ENCODE measurements at places on chromosomes 2 and 18. TPM values are rescaled to one million over a fixed set of nuclear protein-coding genes. Genes with fewer than 3 reads are reported as not detected.

Gene ITGAV
- 35.3 TPM for polyA plus RNA-seq

Gene ITGA4
- 4.9 TPM for polyA plus RNA-seq

Gene PTH2R
- polyA plus RNA-seq = 0.05 TPM

Gene TANC1
- polyA plus RNA-seq = 17.0 TPM

Gene CAPN13
- polyA plus RNA-seq = 0.05 TPM

Gene GAD1
- polyA plus RNA-seq = 0.57 TPM

Gene CRYGC
- not detected for polyA plus RNA-seq

Gene ECEL1
- polyA plus RNA-seq = 41.9 TPM

DNA sequence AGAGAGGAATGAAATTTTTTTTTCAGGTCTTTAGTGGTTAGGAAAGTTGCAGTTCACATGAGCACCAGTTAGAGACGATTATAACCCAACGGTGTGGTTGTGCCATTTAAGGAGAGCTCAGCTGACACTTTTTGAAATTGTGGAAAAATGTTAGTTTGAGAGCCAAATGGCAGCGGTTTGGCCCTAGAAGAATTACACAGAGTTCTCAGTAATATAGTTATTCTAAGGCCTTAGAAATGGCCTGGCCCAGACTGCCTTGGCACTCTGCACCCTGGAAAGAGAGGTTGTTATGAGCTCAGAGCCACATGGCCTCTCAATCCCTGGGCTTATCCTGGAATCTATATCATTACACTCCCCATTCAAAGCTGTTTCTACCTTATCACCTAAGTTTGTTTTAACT lies 117.4 kb downstream of the RHBDD1 start:
- no peak for DNase-seq

- DNase-seq = no peak
These were observed 152.1 kb downstream of the LPIN1 start for GRCh38 chr2:11898576-11898975.

DNA sequence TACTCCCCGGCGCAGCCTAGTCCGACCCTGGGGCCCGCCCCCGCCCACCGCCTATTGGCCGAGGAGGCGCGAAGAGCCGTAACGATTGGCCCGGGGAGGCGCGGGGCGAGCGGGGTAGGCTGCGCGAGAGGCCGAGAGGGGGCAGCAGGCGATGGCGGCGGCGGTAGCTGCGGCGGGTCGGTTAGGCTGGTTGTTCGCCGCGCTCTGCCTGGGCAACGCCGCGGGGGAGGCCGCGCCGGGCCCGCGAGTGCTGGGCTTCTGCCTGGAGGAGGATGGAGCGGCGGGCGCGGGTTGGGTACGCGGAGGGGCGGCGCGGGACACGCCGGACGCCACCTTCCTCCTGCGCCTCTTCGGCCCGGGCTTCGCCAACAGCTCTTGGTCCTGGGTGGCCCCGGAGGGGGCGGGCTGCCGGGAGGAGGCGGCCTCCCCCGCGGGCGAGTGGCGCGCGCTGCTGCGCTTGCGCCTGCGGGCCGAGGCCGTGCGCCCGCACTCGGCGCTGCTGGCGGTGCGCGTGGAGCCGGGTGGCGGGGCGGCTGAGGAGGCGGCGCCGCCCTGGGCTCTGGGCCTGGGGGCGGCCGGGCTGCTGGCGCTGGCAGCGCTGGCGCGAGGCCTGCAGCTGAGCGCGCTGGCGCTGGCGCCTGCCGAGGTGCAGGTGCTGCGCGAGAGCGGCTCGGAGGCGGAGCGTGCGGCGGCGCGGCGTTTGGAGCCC lies at the start of gene CNNM3:
TSS of gene CNNM3 (plus strand) at position 142 of the 709 bp plus-strand sequence. CDS start at position 152, 10 bp downstream.
- peak; percentile 96 for DNase-seq

GRCh38 chr2:236793023-236794011 lies 223.7 kb downstream of the ACKR3 start:
- no peak for DNase-seq

GRCh38 chr2:105416156-105416555 lies 17.3 kb upstream of the FHL2 start:
- no peak for DNase-seq

DNA sequence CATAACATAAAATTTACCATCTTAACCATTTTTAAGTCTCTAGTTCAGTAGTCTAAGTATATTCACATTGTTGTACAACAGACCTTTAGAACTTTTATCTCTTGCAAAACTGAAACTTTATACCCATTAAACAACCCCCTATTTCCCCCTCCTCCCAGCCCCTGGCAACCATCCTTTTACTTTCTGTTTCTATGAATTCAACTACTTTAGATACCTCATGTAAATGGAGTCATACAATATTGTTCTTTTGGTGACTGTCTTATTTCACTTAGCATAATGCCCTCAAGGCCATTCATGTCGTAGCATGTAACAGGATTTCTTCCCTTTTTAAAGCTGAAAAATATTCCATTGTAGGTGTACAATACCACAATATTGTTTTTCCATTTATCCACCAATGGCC lies 129.8 kb downstream of the PDE11A start:
- DNase-seq = no peak

DNA sequence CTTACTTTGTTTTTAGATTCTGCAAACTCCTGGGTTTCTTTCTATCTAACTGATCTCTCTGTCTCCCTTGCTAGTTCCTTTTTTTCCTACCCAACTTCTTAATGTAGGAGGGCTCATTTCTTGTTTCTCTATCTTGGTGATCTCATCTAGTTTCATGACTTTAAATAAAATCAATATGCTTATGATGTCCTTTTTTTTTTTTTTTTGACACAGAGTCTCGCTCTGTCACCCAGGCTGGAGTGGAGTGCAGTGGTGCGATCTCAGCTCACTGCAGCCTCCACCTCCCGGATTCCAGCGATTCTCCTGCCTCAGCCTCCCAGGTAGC lies 42.2 kb upstream of the IL1RL1 start:
- no peak for DNase-seq

DNA sequence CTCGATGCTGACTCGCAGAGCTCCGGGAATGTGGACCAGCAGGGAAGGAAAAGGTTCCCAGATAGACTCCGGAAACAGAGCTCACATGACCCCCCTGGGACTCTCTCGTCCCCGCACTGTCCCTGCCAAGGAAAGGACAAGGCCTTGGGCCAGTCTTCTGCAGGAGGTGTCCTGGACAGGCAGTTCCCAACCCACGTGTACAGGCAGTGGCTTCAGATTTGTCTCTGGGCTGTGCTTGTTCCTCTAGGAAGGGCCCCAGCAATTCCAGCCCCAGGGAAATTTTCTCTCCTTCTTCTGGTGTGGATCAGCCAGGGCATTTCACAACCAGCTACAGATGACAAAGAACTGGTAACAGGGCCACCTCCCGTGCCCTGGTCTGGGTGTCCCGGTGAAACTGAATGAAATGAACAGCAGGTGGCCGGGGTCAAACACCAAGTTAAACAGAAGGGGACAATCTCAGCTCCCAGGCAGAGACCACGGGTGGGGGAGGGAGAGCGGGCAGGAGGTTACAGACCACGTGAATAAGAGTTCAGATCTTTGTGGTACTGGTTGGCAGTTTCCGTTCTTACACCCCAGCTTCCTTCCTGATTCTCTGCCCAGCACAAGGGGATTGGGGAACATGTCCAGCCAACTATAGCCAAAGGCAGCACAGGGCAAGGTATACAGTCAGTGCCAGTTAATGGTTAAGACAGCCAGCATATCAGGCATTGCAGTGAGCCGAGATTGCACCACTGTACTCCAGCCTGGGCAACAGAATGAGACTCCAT lies 52.2 kb upstream of the CAB39 start:
- DNase-seq = no peak

DNA sequence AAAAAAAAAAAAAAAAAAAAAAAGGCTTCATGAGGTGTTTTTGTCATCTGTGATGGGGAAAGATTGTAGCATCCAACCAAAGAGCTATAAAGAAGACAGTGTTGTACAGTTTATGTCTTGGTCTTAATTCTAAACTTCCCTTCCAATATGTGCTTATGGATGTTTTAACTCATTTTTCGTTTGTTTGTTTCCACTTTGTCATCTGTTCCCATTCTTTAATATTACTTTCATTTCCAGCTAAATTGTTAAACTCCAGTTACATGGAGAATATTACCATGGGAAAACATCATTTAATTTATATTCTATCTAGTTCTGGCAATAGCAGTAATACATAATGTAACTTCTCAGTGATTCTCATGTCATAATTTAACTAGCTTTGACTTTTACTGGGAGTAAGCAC lies 344.1 kb upstream of the NRP2 start:
- DNase-seq = no peak

DNA sequence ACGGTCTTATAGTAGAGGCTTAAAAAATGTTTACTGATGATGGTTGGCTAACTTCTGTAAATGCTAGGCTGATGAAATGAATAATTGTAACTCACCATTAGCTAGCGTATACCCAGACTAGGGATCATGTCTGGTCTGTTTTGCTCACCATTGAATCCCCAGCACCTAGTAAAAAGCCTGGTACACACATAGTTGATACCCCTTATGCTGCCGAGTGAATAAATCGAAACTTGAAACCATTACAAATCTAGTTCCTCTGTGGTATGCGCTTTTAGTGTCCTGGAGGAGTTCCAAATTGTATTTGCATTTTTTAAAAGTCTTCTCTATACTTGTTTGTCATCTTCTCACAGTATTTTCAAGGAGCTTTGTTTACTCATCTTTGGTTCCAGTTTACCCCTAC lies 1.3 kb downstream of the TAF1B start:
- no peak for DNase-seq

- no peak for DNase-seq
These were observed 329.3 kb downstream of the INSIG2 start for GRCh38 chr2:118417406-118418120.

- DNase-seq = no peak
These were observed 58.9 kb downstream of the KIAA1328 start for GRCh38 chr18:36887864-36888263.

DNA sequence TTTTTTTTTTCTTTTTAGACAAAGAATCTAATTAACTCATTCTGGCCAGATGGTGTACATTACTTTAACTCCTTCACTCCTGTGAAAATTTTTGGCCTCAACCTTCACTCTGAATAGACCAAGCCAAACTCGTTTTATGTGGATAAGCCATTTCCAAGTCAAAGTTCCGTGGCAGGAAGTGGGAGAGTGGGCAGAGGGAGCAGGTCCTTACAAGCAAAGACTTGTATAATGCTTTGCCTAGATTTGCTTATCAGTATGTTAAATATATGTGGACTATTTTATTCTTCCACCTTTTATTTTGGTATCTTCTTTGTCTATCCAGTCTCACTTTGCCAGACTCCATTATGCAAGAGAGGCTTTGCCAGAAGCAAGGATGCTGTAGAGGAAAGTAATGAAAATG lies 178.1 kb upstream of the TNP1 start:
- DNase-seq = no peak

DNA sequence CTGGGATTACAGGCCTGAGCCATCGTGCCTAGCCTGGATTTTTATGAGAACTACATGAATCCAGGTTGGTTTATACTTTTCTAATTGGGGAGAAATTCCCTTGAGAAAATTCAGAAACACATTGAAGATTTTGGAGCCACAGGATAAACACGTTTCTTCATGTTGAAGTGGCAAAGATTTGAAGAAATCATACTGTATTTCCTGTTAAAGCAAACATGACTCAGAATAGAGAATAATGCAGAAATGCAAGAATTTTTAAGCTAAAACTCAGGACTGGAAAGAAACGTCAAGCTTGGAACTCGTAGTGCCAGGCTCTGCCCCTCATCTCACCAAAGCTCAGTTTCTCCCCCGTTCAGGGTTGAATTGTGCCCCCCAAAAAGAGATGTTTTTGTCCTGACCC lies 32.1 kb upstream of the TAF1B start:
- no peak for DNase-seq

DNA sequence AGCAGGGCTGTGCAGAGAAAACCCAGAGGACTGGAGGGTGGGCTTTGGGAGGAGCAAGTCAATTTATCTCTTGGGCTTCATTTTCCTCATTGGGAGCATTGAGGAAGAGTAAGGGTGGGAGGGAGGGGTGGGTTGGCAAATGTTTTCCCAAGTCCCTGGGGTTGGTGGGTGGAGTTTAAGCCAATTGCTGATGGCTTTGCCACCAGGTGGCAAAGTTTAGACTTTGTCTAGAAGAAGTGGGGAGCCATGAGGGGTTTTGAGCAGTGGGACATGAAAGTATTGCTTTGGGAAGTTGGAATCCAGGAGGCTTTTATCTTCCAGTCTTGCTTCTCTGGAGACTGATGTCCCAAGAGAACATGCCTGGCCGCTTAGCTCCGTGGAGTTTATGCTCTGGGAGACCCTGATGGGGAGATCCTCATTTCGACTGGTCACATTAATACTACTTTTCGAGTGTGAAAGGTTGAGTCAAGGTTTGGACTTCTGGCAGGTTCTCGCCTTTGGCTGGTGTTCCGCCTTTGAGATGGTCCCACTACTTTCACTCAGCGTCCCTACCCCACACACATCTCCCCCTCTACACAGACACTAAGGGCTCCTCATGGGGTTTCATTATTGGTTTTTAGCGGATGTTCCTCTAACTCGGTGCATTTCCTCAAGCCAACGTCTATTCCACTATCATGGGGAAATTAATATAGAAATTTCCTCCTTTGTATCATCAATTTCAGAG lies 126.7 kb downstream of the PRKCE start:
- DNase-seq = no peak

- no peak for DNase-seq
These were observed 630.6 kb upstream of the ZNF804A start for GRCh38 chr2:183967756-183968155.
